ENCODE measurements at places on chromosomes 5 and 9. TPM values are rescaled to one million over a fixed set of nuclear protein-coding genes. Genes with fewer than 3 reads are reported as not detected.
A peak's percentile ranks its signal among the peaks of the same experiment; 100 is the strongest.

DNA sequence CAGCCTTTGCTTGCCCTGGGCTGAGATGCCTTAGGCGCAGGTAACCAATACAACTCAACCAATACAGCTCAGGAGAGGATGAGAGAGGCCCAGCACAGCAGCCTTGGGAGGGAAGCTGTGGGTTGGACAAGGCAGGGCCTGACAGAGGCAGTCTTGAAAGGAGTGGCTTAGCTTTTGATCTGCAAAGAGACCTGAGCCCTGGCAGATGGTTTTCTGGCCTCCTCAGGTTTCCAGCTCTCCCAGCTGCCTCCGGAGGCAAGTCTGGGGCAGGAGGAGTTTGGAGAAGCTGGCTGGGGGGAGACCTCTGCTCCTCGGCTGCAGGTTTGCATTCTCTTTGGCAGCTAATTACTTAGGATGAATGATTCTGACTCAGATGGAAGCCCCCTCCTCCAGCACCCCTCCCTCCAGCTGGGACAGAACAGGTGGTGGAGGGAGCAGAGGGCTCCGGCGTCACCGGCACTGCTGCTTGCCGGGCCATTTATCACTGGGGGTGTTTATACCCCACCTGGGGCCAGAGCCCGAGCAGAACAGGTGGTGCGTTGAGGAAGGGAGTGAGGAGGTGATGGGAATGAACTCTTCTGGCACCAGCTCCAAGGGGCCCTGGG, 50.8 kb downstream of the TSPAN17 start:
- DNase-seq = no peak

DNA sequence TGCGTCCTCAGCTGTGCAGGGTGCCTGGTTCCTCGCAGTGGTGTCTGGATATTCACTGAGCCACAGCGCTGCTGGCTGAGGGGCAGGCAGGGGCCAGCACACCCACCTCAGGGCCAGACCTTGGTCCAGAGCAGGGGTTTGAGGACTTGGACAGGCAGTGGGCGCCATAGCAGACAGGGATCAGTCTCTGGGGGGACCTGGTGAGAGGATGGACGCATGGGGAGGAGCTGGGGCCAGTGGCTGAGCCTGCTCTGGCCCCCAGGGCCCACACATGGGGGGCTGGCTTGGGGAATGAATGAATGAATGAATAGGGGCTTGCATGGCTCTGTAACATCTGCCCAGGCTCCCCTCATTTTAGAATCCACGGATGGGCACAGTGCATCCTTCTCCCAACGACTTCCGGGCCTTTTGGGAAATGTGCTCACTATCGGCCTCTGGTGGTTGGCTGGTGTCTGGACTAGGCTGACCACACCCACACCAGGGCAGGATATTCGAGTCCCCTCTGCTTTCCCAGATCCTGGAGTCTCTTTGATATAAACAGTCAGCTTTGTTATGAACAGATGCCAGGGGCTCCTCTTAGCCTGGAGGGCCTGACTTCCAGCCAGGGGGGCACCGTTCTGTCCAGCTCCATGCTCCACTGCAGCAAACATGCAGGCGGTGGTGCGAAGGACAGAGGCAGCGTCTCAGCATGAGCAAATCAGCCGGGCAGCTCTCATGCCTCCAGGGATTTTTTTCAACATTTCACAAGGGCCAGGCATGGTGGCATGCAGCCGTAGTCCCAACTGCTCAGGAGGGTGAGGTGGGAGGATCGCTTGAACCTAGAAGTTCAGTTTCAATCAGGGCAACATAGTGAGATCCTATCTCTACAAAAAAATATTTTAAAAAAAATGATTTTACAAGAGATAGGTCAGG, 62.6 kb downstream of the NEK6 start:
- DNase-seq = peak; percentile 78

DNA sequence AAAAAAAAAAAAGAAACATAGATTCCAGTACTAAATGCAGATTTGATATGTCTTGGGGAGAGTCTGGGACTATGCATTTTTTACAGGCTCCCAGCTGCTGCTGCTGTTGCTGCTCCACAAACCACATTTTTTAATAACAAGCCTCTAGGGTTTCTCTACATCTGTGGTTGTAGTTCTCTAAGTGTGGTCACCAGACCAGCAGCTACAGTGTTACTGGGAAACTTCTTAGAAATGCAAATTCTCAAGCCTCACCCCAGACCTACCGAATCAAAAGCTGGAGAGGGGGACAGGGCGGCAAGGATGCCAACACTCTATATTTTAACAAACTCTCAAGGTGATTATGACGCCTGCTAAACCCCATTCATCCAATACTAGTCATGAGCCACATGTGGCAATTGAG, 293.4 kb upstream of the PTGER4 start:
- peak; percentile 56 for DNase-seq

- no peak for DNase-seq
These were observed 114.5 kb downstream of the RPS23 start for GRCh38 chr5:82163452-82164175.

DNA sequence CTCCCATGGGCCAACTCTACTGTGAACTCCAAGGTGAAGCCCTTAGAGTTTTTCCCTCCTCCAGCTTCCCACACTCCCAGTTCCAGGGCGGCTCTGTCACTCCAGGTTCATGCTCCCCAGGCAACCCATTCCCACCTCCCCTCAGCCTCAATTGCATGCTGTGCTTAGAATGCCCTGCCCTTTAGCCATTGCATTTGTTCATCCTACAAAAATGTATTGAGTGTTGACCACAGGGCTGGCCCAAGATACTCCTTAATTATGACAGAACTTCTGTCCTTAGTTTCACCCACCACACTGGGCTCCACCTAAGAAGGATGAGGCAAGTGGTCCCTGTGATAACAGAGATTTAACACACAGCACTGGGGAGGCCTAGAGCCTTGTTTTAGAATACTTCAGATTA, 236.1 kb downstream of the ADAMTSL1 start:
- no peak for DNase-seq

- no peak for DNase-seq
These were observed 399.3 kb downstream of the ZSWIM6 start for GRCh38 chr5:61731267-61731945.

DNA sequence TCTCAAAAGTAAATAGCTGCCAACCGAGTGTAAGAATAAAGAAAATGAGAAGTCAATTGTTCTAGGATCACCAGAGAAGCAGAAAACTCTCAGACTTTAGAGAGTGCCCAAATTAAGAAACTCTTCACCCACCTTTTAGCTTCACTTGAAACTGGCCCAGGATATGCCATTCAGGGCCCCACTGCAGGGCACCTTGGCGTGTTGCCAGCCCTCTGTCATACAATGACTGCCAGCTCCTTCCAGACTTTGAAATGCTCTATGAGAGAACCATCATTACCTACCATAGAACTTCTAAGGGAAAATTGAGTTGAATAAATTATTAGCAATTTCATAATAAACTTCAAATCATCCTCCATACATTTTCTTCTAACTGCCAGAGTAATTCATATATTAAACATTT, 240.5 kb downstream of the CETN3 start:
- no peak for DNase-seq

DNA sequence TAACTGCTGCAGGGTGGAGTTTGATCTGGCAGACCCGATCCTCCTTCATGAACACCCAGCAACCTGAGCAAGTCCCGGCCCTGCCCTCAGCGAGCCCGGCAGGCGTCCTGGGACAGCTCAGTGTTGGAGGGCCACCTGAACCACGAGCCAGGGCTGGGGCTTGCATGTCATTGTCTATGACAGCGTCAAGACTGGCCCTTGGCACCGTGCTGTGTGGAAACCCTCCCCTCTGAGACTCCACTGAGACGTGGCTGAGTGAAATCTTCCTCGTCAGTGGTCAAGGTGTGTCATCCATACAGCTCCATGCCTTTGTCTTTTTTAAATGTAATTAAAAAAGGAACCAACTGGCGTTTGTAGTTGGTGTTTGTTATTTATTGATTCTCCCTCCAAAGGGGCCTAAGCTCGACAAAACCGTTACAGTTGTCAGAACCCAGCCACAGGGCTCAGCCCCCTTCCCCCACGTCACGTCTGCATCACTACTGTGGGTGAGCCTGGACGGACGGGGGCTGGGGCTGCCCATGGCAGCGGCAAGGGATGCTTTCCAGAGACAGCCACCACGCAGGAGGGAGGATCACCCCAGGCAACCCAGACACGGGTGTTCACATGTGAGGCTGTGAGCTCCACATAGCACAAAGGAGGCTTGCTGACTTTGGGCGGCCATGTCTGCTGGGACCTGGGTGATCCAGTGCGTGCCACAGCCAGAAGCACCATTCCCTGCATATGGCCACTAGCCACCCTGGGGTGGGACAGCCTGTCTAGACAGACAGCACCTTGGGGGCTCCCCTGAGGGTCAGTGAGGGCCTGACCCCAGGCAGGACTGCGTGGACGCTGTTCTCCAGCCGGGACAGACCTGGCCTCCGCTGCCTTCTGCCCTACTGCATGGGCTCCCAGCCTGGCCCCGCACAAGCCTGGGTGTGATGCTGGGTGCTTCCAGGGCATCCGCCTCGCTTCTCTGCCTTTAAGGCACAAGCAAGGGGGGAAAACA, 7.3 kb downstream of the UCK1 start:
- DNase-seq = no peak

DNA sequence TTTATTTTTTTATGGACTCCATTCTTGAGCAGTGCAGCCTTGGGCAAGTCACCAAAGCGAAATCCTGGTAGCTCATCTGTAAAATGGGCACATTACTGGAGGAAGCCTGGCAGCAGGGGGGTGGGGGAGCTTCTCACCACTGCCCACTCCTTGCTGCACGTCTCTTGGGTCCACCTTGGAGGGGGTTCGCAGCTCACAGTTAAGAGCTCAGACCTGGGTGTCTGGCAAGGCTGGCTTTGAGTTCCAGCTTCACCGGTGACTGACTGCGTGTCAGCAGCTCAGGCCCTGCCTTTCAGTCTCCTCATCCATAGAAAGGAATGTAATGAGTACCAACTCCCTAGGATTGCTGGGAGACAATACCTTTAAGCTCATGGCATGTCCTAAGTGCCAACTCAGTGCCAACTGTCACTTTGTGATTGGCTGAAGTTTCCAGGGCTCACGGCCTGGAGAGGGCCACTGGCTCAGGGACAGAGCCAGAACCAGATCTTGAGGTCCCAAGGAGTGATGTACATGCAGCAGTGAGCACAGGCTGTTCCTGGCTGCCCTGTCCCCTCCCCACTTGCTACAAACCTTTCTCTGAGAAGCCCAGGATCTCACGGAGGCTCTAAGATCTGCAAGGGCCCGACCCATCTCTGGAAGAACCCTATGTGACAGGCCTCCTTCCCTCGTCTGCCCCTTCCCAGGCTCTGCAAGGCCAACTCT, 72.9 kb downstream of the C9orf50 start:
- no peak for DNase-seq

GRCh38 chr5:55645304-55645703, 66.8 kb downstream of the SLC38A9 start:
- no peak for DNase-seq

GRCh38 chr5:28301712-28302111, 1263.3 kb upstream of the CDH9 start:
- peak; percentile 3 for DNase-seq

GRCh38 chr9:136564379-136564988, 18.6 kb upstream of the NOTCH1 start:
- DNase-seq = peak; percentile 53

DNA sequence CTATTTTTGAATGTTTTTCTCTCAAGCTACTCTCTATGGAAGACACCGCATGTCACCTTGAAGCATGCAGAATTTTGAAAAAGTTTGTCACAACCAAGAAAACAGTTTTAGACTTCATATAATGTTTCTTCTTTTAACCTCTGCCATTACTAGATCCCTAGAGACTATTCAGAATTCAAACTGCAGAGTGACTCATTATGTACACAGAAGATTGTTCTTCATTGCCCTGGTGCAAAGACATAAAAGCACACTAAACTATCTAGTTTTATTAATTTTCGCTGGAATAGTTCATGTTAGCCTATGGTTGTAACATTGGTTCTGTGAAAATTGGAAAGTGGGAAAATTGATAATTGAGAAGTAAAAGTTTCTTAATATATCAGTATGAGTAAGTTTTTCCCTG, 18.4 kb downstream of the F2RL2 start:
- DNase-seq = peak; percentile 21

- no peak for DNase-seq
These were observed 29.7 kb downstream of the GPR21 start for GRCh38 chr9:123063177-123063598.

DNA sequence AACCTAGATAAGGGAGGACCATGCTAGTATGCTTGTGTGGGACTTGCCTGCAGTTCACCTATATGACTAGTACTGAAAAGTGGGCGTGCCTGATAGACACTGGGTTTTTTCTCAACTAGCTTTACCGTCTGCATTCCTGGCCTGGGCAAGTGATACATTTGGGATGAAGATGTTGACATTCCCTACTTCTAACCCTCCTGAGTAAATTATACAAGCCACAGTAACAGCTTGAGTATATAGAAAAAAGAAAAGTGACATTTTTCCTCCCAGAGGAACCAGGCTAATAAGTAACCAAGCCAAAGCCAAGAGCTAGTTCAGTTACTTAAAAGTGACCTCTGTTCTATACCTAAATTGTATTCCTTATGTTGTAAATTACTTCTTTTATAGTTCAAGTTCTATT, 153.8 kb upstream of the CYLC2 start:
- no peak for DNase-seq

GRCh38 chr9:70492319-70492777, 77.9 kb upstream of the KLF9 start:
- peak; percentile 16 for DNase-seq

DNA sequence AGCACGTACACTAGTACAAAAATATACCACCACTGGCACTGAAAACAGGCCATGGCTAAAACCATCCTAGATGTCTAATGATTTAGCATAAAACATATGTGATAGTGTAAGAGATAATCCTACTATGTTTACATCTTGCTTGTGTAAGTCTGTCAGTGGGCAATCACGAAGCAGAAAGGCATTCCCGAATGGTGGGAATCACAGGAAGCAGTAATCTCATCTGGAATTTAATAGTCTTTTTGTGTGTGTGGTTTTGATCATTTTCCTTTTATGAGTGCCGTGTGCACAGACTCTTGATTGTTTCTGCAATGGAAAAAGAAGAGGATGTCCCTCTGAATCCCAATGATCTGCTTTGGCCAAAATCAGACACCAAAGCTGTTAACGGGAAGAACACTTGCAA, 200.5 kb downstream of the EBF1 start:
- DNase-seq = no peak

- DNase-seq = no peak
These were observed 429.6 kb downstream of the ARHGEF28 start for GRCh38 chr5:74055486-74056106.

- DNase-seq = no peak
These were observed 90.9 kb upstream of the COX7C start for GRCh38 chr5:86526811-86527348.

GRCh38 chr5:127451096-127451495, 66.3 kb upstream of the PRRC1 start:
- DNase-seq = no peak

The MAMDC2 gene
- 2.2 TPM for total RNA-seq

The TAF1L gene
- total RNA-seq = 0.03 TPM

The CCNO gene
- 7.1 TPM for total RNA-seq

The SLC36A2 gene
- total RNA-seq = not detected

The SH3RF2 gene
- total RNA-seq = 11.9 TPM

The DDX46 gene
- total RNA-seq = 69.1 TPM

The GPRIN1 gene
- total RNA-seq = 12.3 TPM

The FYB1 gene
- total RNA-seq = not detected

The PITX1 gene
- total RNA-seq = 34.0 TPM

The PCDHA11 gene
- total RNA-seq = 1.9 TPM

The AHRR gene
- 15.3 TPM for total RNA-seq
